ENCODE measurements at places on chromosomes 7 and 10.
A peak's percentile ranks its signal among the peaks of the same experiment; 100 is the strongest.

DNA sequence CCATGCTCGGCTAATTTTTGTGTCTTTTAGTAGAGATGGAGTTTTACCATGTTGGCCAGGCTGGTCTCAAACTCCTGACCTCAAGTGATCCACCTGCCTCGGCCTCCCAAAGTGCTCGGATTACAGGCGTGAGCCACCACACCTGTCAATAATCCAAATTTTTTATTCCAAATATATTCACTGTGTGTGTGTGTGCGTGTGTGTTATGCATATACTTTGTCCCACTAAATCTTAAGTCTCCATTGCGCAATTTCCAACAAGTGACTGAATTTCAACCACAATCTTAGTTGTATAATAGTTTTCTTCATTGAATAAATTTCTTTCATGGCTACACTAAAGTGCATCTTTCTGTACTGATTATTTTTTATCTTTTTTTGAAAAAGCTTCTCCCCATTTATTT, 2.7 kb downstream of the KRIT1 start:
- no peak for DNase-seq

DNA sequence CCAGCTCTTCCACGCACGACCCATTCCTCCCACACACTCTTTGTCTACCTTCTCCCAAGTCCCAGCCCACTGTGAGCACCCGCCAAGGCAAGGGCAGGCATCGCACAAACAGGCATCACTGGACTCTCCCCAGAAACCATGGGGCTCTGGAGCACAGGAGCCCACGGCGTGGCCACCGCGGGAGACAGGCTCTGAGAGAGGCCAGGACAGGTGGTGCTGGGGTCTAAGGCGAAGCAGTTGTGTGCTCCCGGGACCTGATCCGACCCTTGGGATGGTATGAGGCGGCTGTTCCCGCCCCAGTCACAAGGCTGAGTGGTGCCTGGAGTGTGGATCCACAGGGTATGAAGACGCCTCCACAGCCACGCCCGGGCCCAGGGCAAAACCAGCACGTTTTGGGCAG, 156.9 kb downstream of the MAD1L1 start:
- no peak for DNase-seq

DNA sequence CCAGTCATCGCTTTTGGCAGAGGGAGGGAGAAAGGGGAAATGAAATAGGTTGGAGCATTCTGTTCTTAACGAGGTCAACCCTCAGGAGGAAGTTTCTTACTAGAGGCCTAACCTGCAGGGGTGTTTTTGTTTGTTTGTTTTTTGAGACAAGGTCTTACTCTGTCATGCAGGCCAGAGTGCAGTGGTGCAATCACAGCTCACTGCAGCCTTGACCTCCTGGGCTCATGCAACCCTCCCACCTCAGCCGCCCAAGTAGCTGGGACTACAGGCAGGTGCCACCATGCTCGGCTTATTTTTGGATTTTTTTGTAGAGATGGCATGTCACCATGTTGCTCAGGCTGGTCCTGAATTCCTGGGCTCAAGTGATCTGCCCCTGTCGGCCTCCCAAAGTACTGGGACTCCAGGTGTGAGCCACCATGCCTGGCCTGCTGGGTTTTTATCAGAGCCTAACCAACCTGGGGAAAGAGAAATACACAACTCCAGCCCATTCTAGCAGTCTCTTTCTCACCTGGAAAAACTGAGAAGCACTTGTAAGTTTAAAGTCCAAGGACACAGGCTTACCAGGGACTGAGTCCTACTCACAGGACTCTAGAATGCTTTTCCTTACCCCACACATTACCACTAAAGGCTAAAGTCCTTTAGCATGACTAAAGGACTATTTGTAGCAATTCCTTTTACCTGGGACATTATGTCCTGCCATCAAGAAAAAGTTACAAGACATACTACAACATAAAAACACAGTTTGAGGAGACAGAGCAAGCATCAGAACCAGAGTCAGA, 101.0 kb upstream of the EGFR start:
- DNase-seq: no peak

GRCh38 chr7:81715984-81716588, 53.8 kb downstream of the HGF start:
- peak; percentile 53 for DNase-seq

DNA sequence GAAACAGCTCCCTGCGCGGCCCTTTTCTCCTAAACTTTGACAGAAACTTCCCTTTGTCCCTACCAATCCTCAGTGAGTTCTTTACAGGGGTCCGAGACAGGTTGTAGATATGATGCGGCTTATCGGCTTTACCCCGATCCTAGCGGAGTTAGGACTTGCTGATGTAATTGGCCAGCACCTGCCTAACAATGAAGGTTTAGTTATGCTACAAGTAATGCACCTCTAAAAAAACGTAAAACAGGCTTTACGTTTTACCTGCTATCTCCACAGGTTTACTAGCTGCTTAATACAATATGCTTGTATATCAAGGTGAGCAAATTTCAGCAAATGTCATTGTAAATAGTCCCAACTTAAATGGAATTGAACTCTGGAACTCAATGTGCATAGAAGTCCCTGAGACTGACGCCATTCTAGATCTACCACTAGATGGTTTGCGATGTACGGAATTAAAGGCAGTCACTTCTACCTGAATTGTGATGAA, 697 bp upstream of the SNX13 start:
- peak; percentile 3 for DNase-seq

- peak; percentile 53 for DNase-seq
Observed at GRCh38 chr7:38451840-38452239, 178.4 kb upstream of the TARP start.

- peak; percentile 27 for DNase-seq
Observed at GRCh38 chr10:64033711-64034110, 512.5 kb downstream of the REEP3 start.

DNA sequence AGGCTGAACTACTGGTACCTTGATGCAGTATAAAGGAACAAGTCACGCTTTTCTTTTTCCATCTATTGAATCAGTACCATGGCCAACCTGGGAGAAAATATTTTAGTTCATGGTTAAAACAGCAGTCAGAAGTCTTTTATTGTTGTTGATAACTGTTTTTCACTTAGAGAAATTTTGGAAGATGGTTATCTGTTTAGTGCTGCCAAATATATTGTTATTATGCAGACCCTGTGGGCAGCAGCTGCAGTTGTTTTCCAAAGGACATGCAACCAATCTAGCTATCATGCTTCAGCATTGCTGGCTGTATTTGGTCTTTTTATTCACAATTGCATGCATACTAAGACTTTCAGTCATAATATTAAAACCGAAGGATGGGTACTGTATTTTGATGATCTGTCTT, 169.5 kb downstream of the BBS9 start:
- no peak for DNase-seq

DNA sequence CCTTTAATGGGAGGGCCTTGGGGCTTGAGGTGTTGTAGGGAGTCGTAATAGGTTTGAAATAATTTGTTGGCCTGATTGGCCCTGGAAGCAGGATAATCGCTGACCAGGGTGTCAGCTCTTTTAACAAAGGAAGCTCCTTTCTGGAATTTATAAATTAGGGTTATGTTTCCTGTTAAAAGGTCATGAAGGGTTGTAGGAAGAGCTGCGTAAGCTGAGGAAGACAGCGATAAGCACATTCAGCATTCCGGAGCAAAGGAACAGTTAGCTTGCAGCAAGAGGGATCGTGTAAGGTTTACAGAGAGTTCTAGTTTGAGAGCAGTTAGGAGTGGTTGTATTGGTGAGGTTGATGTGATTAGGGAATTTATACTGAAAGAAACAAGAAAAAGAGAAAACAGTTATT, 21.3 kb downstream of the CPA4 start:
- DNase-seq: no peak

- no peak for DNase-seq
Observed at GRCh38 chr7:132080467-132080866, 495.8 kb downstream of the PLXNA4 start.

DNA sequence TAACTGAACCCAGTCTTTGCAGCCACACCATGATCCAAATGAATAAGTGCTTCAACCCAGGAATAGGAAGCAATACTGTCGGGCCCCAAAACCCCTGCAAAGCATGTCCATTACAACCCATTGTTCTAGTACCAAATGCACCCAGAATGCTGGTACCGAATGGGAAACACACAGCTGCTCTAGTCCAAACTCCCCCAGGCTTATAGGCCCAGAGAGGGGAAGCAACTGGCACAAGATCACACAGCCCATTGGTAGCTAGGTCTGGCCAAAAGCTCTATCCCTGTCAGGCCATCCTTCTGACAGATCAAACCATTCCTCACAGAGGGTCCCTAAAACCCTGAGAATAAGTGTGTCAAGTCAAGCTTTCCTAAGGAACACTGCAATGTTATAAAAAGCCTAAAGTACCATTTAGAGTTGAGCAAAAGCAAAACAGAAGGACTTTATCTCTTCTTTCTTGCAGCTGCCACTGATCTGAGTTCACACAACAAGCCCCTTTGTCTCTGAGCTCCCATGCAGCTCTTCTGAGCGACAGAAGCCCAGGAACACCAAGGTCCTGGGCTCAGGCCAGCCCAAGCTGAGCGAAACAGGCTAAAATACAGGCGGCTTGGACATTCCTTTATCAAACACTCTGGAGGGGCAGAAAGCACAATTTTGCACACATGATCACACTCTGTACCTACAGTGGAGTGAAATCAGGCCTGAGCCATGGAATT, 116.7 kb downstream of the SGMS1 start:
- DNase-seq: no peak

DNA sequence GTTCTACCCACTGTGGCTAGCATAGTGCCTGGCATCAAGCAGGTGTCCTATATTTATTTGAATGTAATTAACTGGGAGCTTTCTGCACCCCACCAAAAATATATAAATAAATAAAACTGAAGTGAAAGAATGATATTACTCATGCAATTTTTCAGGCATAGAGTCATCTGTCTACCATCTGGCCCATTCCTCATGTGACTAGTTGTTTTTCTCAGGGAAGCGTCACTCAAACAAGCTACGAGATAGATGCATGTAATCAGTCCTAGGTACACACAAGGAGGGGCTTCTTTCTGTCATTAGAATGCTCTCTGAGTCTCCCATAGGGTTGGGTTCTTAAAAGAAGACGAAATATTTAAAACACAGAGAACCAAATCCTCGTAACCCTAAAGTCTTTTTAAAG, 255.5 kb upstream of the KMT2E start:
- no peak for DNase-seq

DNA sequence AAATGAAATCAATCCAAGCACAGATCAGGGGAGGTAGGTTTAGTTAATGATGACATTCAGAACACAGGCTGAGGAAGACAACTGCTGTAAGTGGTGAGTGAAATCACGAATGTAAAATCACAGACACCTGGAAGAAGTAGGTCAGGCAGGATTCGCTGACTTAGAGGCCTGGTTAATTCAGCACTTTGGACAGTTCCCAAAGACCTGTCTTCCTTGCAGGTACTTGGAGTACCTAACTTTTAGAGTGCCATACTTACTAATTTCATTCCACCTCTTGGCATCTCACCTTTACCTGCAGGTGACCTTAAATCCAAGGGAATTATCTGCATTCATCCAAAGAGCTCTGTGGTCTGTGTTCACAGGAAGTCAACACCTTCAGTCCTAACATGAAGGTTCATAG, 822.3 kb downstream of the PHTF2 start:
- DNase-seq: no peak

- DNase-seq: no peak
Observed at GRCh38 chr7:27398851-27399250, 156.2 kb downstream of the EVX1 start.

GRCh38 chr10:100520811-100521210, 1.1 kb upstream of the SEC31B start:
- DNase-seq: peak; percentile 46

DNA sequence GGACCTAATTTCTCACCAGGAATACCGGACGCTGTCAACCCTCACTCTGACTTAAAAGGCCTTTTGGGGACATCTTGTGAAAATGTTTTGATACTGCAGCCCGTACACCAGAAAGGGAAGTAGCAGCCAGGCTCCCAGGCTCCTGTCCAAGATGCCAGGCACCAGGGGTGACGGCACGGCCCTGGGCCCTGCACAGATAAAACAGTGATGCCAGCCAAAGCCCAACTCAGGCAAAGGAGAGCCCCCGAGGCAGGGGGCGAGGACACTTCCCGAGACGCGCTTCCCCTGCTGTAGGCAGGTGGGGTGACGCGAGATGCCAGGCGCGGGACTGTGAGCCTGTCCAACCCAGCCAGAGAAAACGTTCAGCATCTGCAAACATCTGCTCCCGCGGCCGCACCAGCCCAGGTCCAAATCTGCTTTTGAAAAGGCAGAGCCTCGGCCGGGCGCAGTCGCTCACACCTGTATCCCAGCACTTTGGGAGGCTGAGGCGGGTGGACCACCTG, 15.7 kb downstream of the ZFAND2A start:
- DNase-seq: peak; percentile 24

GRCh38 chr10:18594574-18595156, 56.7 kb downstream of the NSUN6 start:
- DNase-seq: no peak

DNA sequence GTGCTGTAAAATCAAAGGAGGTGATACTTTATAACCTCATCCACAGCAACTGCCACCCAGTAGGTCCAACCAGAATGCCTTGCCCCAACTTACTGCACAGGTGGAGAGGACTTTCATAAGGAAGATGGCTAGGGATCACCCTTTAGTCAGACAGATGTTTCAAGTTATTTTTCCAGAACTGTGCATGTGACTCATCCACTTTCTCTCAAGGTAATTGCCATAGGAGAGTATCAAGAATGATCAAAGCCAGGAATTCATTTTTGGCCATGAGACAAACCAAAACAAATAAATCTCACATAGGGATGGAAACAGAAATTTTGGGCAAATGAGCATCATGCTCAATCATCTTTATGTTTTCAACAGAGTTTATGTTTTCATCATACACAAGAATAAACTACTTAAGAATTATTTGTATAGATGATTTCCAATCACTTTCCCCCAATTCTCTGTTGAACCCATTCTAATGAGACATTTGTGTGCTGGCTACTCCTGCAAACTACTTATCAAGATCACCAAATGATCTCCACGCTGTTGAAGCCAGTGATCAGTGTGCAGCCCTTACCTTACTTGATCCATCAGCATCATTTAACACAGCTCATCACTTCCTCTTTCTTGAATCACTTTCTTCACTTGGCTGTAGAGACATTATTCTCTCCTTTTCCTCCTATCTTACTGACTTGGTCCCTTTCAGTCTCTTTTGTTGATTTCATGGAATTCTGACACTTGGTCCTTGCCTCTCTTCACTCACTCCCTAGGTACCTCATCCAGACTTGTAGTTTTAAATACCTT, 74.0 kb downstream of the SLC16A9 start:
- no peak for DNase-seq

- no peak for DNase-seq
Observed at GRCh38 chr7:151304856-151305255, 36.8 kb upstream of the NUB1 start.

DNA sequence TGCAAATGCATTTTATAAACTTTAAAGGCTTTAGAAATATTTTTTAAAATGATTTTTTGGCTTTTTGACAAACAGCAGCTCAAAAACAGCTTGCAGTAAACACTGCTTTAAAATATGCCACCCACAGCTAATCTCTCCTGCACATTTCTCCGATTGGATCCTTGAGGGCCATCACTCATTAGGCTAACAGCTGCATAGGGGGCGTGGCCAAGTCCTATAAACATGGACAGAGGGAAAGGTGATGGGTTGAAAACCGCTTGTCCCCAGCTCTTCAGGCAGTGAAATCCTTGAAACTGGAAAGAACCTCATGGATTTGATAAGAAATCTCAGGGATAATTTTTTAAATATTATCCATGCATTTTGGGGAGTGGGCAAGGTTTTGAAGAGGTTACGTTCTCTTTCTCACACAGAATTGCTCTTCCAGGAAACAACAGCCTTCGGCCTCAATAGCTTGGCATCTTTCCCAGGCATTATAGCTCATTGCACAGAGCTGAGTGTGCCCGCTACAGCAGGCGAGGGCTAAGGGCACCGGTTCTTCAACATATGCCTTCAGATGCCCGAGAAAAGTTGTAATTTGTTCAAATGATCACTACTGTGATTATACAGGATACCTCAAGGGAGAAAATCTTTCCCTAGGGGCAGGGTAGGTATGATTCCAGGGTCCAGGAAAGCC, 1.7 kb downstream of the PLEKHS1 start:
- DNase-seq: no peak
